ENCODE measurements at places on chromosomes 5 and 9.

GRCh38 chr9:88370346-88370745 lies 17.9 kb upstream of the SPIN1 start:
- DNase-seq = no peak

GRCh38 chr5:121182788-121183490 lies 668.7 kb upstream of the FTMT start:
- DNase-seq = no peak

DNA sequence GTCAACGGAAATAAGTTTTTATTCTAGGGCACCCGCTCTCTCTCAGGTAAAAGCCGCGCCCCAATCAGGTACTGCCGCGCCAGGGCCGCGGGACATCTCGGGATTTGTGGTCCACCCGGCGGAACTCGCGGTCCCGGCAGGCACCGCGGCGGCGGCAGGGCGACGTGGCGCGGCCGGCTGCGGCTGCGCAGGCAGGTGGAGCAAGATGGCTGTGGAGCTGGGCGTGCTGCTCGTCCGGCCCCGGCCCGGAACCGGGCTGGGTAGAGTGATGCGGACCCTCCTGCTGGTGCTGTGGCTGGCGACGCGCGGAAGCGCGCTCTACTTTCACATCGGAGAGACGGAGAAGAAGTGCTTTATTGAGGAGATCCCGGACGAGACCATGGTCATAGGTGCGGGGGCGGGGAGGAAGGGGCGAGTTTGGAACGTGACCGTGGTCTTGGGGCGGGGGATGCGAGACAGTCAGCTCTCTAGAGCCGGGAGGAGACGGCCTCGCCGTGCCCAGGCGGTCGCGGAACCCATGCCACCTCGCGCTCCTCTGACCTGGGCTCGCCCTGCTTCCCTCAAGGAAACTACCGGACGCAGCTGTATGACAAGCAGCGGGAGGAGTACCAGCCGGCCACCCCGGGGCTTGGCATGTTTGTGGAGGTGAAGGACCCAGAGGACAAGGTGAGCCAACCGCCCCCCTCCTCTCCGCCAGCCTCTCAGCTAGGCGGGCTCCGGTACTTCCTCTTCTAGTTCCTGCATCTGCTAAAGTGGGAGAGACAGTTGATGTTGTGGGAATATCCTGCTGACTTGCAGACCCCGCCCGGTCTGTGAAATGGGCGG lies at the start of gene TMED9:
TSS of gene TMED9 (plus strand) at position 194 of the 825 bp plus-strand sequence. CDS start at position 206, 12 bp downstream.
- DNase-seq = peak; percentile 68

GRCh38 chr5:169248996-169249395 lies 51.9 kb downstream of the SLIT3 start:
- DNase-seq = no peak

DNA sequence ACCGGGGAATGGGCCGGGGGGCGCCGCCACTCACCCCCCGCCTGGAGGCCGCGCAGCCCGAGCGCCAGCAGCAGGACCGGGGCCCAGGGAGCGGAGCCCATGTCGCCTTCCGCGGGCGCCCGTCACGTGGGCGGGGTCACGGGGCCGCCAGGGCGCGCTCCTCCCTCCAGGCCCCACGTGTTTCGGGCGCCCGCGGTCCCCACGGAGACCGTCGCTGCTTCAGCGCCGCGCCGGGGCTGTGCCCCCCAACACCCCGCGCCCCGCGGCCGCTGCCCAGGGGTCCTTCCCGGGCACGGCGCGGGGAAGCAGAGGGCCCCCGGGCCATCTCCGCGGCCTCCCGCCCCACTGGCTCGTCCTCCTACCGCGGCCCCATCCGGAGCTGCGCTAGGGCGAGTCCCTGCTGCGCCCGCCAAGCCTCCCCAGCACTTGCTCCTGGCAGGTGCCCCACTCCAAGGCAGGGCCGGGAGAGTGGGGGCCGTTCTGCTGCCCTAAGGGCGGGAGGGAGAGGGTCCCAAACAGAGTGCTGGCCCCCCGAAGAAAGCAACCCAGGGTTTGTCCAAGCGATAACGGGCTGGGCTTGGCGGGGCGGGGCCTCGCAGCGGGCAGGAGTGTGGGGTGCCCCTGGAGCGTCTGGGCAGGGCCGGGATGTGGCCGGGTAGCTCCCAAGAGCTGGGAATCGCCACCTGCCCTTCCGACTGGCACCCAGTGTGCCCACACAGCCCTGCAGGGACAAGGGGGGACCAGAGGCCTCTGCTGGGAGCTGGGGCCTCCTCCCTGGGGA lies at the start of gene DPP7:
TSS of gene DPP7 (minus strand) at position 121 of the 781 bp plus-strand sequence. CDS start at position 101, 20 bp downstream.
- DNase-seq = peak; percentile 50

- no peak for DNase-seq
Measured at GRCh38 chr5:88539026-88539425, 270.4 kb upstream of the TMEM161B start.

DNA sequence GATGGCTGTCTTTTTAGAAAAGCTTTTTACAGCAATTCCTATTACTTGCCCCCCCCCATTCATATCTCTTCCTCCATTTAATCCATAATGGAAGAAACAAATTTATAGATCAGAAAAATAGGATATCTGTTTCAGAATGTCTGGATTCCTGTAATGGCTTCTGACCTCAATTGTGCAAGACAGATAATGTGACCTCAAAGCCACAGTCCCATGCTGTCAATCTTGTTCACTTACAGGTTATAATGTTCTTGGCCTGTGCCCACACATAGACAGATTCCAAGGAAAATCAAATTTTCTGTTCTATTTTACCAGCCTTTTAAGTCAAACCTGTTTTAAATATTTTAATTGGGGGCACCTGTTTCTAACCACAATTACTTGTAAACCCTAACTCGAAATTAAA lies 143.4 kb downstream of the ENTREP1 start:
- DNase-seq = no peak

- DNase-seq = no peak
Measured at GRCh38 chr5:159593518-159594073, 263.3 kb upstream of the IL12B start.

GRCh38 chr9:81592887-81593266 lies 96.5 kb downstream of the TLE1 start:
- no peak for DNase-seq

GRCh38 chr9:86749894-86750255 lies 197.4 kb downstream of the GAS1 start:
- DNase-seq = no peak

DNA sequence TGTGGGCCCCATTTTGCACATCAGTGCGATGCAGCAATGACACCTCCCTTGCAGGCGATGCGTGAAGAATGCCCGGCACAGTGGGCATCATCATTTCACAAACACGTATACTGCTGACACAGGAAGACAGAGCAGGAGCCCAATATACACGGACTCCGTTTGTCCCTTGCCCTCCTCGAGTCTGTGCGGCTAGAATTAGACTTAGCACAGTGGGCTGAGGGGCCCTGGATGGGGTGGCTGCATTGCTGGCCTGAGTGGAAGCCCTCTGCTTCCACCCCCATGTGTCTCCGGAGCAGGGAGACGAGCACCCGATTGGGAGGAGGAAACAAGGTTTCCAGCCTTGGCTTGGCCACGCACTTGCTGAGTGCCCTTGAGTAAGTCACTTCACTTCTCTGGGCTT lies 40.8 kb downstream of the GSN start:
- DNase-seq = no peak

GRCh38 chr9:87685871-87686519 lies 39.9 kb upstream of the CTSL start:
- DNase-seq = no peak

- peak; percentile 46 for DNase-seq
Measured at GRCh38 chr9:130707225-130707976, 13.8 kb downstream of the EXOSC2 start.

DNA sequence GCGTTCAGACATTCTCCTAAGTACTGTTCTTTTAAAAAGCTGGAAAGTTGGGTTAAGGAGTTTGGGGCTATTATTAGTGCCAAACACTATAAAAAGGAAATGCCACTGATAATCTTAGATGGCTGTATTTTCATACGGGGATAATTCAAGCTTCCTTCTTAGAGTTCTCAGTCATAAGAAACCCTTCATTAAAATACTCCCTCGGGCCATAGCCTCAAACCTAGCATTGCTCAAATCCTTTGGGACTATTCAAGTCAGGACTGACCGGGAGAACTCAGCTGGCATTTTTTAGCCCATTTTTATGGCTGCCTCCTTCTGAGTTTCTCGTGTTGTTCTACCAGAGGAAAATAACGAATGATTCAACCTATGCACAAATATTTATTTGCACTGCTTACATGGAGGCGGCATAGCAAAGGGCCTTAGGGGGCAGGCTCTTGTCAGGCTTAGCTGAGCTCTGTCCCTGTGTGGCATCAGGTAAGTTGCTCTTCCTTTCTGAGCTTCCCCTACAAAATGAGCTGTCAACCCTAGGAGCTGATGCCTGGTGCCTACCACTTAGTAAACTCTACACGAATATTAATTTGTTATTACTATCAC lies 33.5 kb upstream of the ADAM19 start:
- DNase-seq = no peak

GRCh38 chr5:2030131-2030530 lies 147.4 kb upstream of the IRX4 start:
- no peak for DNase-seq

DNA sequence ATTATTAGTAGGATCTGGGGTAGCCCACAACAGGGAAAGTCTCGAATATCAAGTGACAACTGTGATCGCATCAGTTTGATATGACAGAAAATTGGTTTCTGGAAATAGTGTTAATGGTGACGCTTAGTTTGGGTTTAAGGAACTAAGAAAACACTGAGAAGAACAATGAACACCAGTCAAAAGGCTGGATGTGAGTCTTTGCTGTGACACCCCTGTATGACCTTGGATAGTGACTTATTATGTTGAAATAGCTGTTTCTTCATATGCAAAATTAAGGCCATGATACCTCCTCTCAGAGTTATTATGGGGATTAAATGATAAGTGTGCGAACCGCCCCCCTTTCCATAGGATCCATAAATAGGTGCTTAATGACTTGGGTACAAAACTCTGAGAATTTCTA lies 926 bp downstream of the DNAJC25 start:
- no peak for DNase-seq

- DNase-seq = no peak
Measured at GRCh38 chr5:40678460-40679147, 1.1 kb upstream of the PTGER4 start.

- no peak for DNase-seq
Measured at GRCh38 chr9:14453286-14453685, 139.3 kb upstream of the NFIB start.

- no peak for DNase-seq
Measured at GRCh38 chr9:114289106-114289505, 33.8 kb upstream of the ORM1 start.
